Activated CD4-positive, CD25-positive, alpha-beta regulatory T cell treated with anti-CD3 and anti-CD28 coated beads, Interleukin-2, amount 50 U/mL, for 16 hours (primary cell): ENCODE measurements at places on chromosomes 5 and 9.

GRCh38 chr9:137318602-137319001 lies 16.5 kb upstream of the NRARP start:
- no peak for DNase-seq

GRCh38 chr5:452978-453710 lies 10.2 kb downstream of the EXOC3 start:
- no peak for DNase-seq

- no peak for DNase-seq
Observed at GRCh38 chr5:36422952-36423351, 121.2 kb upstream of the RANBP3L start.

- DNase-seq: no peak
Observed at GRCh38 chr5:133741396-133741795, 129.1 kb upstream of the FSTL4 start.

GRCh38 chr5:74257060-74257527 lies 383.4 kb downstream of the ENC1 start:
- DNase-seq: no peak
